ENCODE measurements at places on chromosomes 5 and 9.

DNA sequence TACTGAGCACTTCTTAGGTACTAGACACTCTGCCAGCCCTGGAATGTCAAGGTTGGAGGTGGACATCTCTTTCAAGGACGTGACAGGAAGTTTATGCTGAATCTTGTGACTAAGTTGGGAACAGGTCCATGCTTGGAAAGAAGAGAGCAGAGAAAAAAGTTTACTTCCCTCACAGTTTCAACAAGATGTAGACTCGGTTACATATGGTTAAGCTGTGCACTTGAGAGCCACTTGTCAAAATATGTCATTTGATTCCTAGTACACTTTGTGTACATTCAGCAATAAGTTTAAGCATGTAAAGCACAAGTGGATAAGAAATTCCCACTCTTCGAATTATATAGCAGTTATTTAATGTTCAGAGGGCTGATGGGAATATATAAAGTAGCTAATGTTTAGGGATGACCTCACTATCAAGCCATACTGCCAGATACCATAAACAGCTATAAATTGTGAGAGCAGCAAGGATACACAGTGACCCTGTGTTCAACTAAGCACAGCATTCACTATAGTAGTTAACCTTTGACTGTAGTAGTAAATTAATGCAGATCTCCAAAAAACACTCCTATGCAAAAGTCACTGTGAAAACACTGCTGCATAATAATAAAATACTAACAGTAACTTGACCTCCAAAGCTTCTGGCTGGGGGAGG, 1944.6 kb upstream of the WWC1 start:
- DNase-seq = no peak
- no peaks in the 10 kb centered on the region for H3K27me3 ChIP-seq
- H3K4me1 ChIP-seq = no peaks in the 10 kb centered on the region
- H3K4me3 ChIP-seq = no peak overlapping the region
- no peaks in the 10 kb centered on the region for H3K36me3 ChIP-seq

- H3K27ac ChIP-seq = no peak overlapping the region
- H3K4me3 ChIP-seq = no peak overlapping the region
- H3K27me3 ChIP-seq = no peaks in the 10 kb centered on the region
- peaks cover 8% of the 10 kb centered on the region for H3K4me1 ChIP-seq
Observed at GRCh38 chr5:154714266-154714986, 40.8 kb upstream of the LARP1 start.

DNA sequence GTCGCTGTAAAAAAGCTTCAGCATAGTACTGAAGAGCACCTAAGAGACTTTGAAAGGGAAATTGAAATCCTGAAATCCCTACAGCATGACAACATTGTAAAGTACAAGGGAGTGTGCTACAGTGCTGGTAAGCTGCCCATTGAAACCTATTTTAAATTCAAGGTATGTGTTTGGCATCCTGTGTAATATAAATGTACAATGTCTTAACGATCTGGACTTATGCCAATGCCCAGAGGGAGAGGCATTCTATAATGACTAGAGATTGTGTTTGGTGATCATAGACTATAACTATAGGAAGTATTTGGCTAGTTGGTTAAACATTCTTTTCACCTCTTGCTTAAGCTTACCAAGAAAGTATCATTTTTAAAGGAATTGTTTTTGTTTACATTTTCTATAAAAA, 95.7 kb downstream of the INSL6 start:
- no peaks in the 10 kb centered on the region for H3K27me3 ChIP-seq
- peaks cover 15% of the 10 kb centered on the region for H3K36me3 ChIP-seq
- H3K4me3 ChIP-seq = no peak overlapping the region
- H3K4me1 ChIP-seq = no peaks in the 10 kb centered on the region

DNA sequence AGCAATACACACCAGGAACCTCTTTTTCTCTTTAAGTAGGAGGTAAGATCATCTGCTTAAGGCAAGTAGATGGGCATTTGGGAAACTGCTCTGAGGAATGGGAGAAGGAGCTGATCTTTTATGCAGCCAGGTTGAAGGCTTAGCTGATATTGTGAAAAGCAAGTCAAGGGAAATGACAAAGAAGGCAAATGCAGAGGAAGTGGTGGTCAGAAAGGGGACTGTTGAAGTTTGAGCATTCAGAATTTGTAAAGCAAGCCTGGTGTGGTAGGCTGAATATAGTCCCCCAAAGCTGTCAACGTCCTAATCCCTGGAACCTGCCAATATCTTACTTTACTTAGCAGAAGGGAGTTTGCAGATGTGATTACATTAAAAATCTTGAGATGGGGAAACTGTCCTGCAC, 128.9 kb downstream of the ADAMTS12 start:
- no peak overlapping the region for H3K27ac ChIP-seq
- DNase-seq = no peak
- H3K4me1 ChIP-seq = peaks cover 33% of the 10 kb centered on the region
- H3K4me3 ChIP-seq = no peak overlapping the region
- H3K27me3 ChIP-seq = peaks cover 2% of the 10 kb centered on the region

DNA sequence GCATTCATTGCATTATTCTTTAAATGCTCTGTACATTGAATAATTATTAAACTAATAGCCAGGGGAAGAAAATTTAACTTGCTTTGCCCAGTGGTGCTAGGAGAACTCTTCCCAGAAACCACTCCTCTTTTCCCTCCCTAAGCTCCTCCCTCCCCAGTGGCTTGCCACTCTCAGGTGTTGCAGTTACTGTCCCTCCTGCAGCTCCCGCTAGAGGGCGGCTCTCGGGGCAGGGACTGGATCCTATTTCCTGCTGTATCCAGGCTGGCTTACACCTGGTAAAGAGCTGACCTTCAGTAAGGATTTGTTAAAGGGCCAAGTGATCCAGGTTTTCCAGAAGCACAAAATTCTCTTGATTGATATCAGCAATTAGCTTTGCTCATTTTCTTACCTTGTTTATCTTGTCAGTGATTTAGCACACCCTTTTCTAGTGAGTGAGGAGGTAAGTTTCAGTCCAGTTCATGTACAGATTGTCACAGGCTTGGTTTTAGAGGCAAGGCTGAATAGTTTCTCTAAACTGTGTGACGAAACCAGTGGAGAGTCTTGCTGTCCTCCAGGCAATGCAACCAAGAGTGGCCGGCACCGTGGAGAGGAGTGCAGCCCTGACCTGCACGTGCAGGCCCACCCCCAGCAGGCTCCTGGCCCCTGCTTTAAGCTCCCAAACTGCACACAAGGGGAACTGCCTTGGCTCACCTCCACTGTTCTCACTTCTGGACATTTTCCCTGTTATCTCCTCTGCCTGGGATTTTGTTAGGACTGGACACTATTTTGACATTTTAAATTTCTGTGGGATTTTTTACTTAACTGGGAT, 423.8 kb downstream of the SPOCK1 start:
- no peak overlapping the region for H3K27ac ChIP-seq
- DNase-seq = peak; percentile 75
- peaks cover 10% of the 10 kb centered on the region for H3K4me1 ChIP-seq
- H3K4me3 ChIP-seq = no peak overlapping the region

- no peaks in the 10 kb centered on the region for H3K4me1 ChIP-seq
- DNase-seq = no peak
- H3K4me3 ChIP-seq = no peak overlapping the region
- no peaks in the 10 kb centered on the region for H3K36me3 ChIP-seq
Observed at GRCh38 chr5:119250946-119251901, 104.6 kb upstream of the TNFAIP8 start.

GRCh38 chr5:154477382-154478223, 424 bp downstream of the HAND1 start:
- H3K4me3 ChIP-seq = peak overlapping the region; percentile 27
- DNase-seq = no peak
- H3K4me1 ChIP-seq = peaks cover 39% of the 10 kb centered on the region
- H3K27me3 ChIP-seq = peaks cover 46% of the 10 kb centered on the region
- no peak overlapping the region for H3K27ac ChIP-seq
- no peaks in the 10 kb centered on the region for H3K36me3 ChIP-seq

DNA sequence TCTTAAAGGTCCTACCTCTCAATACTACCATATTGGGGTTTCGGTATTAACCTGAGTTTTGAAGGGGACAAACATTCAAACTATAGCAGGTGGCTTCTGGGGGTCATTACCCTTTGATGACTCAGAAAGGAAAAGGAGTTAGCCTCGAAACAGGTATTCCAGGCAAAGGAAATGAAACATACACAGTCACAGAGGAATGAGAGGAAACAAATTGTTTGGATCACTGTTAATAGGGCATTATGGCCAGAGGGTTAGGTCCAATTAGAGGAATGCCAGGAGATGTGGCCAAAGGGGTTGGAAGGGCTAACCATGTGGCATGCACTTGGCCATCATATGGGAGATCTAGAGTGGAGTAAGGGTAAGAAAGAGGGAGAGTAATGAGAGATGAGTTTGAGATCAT, 23.9 kb upstream of the NIM1K start:
- no peak overlapping the region for H3K27ac ChIP-seq
- peaks cover 3% of the 10 kb centered on the region for H3K4me1 ChIP-seq
- DNase-seq = no peak
- H3K27me3 ChIP-seq = no peaks in the 10 kb centered on the region
- peaks cover 27% of the 10 kb centered on the region for H3K36me3 ChIP-seq

DNA sequence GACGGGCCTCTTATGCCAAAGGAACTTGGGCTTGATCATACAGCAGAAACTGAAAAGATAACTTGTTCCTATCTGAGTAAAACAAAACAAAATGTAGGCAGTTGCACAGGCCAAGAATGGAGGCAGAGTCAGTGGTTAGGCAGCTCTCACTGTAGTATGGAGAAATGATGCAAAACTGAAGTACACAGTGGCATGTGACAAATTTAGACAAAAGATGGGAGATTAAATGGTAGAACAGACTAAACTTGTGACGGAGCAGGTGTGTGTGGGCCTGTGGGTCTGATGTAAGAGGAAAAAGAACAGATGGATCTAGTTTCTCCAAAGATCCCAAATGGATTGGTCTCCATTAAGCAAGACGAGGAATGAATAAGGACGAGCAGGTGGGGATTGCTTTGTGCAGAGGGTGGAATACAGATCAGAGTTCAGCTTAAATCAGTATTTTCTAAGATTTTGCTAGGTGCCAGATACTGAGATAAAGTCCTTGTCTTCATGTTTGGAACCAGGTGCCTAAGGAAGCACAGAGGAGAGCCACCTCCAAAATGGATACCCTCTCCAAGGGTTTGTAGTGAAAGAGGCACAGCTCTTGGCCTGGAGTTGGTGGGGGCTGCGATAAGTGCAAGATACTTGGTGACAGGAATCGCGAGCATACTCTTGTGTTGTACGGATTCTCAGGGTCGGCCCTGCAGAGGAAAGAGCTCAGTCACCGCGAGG, 722 bp upstream of the DCP2 start:
- DNase-seq = no peak
- H3K36me3 ChIP-seq = no peaks in the 10 kb centered on the region
- peak overlapping the region; percentile 100 for H3K4me3 ChIP-seq
- H3K27ac ChIP-seq = peak overlapping the region; percentile 14
